ENCODE measurements at places on chromosomes 12 and 14.

DNA sequence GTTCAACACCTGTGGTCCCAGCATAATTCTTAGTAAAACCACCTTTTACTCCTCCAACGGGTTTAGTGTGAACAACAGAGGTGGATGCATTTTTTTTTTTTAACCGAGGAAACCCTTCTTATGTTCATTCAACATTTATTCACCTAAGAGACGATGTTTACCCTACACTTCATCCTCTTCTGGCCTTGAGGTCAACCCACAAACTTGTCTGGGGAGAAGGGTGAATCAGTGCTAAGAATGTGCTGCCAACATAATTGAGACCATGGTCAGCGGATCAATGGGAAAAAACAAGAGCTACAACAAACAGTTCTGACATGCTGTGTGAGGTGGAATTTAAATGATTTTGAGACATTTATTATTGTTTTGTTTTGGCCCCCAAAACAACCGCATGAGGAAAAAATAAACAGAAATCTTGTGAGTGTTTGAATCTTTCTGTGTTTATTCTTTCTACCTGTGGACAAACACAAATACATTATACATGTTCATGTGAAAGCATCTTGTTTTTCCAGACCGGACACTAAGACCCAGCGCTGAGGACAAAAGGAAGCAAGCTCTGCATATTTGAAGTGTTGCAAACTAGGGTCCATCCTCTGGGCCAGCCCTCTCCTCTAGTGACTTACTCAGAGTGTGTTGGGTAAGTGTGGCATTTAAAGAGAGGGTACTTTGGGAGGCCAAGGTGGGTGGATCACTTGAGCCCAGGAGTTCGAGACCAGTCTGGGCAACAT lies 5.1 kb upstream of the USP30 start:
- no peak for DNase-seq

GRCh38 chr12:111056618-111057521 lies 136.5 kb upstream of the MYL2 start:
- peak; percentile 53 for DNase-seq

DNA sequence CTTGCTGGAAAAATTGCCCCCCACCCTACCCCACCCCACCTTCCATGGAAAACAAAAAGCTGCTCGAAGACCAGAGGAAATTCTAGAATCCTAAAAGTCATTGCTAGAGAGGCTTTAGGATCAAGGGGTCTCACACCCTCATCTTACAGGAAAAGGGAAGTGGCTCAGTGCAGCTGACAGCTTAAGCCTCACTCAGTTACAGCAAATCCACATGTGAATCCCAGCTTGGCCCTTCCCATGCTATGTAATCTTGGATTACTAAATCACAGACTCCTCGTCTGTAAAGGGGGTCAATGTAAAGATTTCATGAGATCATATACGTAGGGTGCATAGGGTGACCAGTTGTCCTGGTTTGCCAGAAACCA lies 25.9 kb downstream of the CMKLR1 start:
- DNase-seq = no peak

DNA sequence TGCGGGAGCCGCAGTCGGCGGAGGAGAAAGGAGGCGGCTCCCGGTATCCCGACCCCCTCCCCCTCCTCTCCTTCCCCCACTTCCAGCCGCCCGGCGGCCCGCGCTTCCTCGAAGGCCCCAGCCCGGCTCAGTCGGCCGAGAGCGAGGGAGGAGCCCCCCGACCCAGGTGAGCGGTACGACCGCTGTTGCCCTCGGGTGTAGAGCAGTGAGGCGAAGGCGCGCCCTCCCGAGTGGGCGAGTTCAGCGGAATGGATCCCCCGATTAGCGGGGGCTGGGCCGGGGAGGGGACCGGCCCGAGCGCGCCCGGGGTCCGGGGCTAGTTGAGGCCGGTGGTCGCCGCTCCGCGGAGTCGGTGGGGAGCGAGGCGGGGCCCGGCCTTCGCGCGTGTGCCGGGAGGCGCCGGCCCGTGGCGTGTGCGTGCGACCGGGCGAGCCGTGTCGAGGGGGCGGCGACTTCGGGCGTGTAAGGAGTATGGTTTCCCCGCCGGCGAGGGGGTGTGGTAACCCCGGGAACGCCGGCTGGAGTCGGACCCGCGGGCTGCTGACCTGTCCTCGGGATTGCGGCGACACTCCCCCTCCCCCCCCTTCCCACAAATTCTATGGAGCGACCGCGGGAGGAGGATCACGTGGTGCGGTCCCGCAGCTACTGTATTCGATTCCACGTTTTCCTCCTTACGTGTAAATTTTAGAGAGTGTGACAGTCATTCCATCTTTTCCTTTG lies 501 bp downstream of the RIMKLB start:
- DNase-seq = peak; percentile 29

DNA sequence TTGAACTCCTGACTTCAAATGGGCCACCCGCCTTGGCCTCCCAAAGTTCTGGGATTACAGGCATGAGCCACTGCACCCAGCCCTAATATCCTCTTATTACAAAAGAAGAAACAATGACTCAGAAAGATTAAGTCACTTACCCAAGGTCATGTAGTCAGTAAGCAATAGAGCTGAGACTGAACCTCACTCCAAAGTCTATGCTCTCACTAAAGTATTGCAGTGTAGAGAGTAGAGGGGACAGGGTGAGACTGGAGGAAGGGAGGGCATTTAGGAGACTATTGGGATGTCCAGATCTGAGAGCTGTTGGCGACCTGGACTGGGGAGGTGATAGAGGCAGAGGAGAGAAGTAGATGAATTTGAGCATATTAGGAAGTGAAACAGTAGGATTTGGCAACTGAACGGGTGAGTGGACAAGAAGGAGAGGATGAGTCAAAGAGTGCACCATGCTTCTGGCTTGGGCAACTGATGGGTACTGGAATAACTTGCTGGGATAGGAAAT lies 11.8 kb downstream of the P2RX7 start:
- DNase-seq = no peak

- DNase-seq = no peak
Observed at GRCh38 chr12:92473564-92473963, 229.2 kb upstream of the PLEKHG7 start.

DNA sequence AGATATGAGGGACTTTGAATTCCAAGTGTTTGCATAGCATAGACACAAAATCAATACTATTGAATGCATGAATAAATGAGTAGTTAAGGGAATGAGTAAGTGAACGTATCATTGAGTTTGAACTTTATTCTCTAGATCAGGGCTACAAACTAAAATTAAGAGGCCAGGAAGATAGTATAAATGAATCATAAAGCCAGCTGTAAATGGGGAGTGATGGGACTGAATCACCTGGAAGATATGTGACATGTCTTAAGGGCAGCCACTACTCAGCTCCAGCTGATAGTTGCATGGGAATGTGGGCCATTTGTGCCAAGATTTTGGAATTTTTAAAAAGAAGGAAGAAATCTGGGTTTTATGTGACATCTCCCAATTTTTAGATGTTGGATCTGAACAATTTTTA lies 229.9 kb downstream of the AKAP6 start:
- no peak for DNase-seq

DNA sequence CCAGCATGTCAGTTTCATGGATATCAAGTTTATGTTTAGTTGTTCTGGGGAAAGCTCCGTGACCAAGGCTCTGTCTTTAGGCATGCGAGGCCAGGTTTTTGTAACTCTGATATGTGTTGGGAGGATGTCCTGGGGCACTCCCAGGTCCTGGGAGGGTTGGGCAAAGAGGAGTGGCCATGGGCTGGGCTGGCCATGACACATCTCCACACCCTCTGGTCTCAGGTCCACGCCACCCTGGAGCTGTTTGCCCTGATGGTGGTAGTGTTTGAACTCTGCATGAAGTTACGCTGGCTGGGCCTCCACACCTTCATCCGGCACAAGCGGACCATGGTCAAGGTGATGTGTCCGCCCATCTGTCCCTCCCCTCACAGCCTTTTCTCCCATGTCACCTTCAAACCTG lies 46.4 kb downstream of the TPCN1 start:
- DNase-seq = no peak

GRCh38 chr14:43677581-43677980 lies 829.5 kb downstream of the FSCB start:
- no peak for DNase-seq

DNA sequence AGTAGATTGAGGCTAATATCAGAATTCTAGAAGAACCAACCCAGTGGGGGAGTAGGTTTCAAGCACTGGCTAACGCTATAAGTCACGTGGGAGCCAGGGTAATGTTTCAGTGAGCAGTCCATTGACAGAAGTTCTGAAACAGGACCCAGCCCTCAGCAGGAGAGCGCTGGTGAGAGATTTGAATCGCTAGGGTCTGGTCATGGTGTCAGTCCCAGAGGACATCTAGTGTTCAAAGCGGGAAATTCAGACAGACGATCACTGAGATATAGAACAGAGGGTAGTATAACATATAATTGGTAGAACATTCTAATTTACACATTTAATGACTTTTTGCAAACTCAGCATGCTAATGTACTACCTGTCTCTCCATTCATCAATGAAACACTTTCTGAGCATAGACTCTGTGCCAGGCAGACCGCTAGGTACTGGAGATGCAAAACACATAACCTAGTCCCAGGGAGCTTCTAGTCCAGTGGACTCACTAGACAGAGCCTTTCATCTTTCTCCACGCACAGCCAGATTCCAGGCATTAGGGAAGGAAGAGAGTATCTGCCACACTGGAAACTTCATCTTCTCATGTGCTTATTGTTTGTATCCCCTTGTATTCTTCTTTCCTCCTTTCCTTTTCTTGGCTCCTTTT lies 35.4 kb upstream of the RNASE3 start:
- DNase-seq = no peak

GRCh38 chr14:36805131-36805559 lies 143.5 kb downstream of the PAX9 start:
- no peak for DNase-seq

DNA sequence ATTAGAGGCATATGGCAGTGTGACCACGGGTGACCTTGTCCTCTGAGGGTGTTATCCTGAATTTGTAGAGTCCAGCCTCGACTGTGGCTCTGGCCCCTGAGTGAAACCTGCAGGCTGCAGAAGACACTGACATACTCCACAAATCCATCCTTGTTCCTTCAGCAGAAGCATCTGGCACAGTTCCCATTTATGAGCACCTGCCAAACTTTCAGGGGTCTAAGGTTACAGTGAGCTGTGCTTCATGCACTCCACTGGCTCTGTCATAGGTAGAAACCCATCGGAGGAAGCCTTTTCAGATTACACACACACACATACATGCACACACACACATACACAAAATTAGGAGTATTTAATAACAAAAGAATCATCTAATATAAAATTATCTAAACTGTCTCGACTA lies 13.6 kb upstream of the NUAK1 start:
- no peak for DNase-seq

GRCh38 chr12:5806371-5807089 lies 138.5 kb downstream of the ANO2 start:
- no peak for DNase-seq

GRCh38 chr12:88993651-88994050 lies 358.6 kb downstream of the DUSP6 start:
- DNase-seq = no peak

DNA sequence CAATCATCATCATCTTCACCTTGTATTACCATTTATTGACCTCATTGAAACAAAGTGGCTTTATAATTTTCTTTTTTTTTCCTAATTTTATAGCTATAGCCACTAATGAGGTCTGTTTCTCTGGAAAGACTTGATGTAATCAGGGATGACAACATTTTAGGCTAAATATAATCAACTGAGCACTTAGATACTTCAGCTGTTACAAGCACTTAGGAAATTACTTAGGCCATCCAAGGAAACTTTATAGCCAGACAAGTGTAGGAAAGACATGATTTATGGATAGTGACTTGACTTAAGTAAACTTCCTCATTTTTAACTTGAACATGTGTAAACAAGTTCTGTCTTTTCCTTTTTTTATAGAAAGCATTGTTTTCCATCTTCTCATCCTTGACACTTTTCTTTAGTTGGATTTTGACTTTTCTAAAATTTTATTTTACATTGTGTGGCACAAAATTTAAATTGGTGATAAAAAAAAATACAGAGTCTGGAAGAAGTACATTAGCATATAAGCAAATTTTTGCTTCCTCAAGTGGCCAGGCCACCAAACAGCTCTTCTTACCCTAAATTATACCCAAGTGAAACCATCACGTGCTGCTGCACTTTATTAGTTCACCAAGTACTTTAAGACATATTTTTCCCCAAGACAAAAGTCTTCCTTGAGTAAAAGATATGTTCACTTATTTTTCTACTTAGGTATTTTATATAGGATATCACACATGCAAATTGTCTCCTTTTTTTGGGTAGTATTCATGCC lies 15.1 kb downstream of the CPNE8 start:
- DNase-seq = no peak

- DNase-seq = no peak
Observed at GRCh38 chr12:68648179-68648578, 37.5 kb downstream of the RAP1B start.

- DNase-seq = no peak
Observed at GRCh38 chr12:102441077-102441596, 39.2 kb downstream of the IGF1 start.

DNA sequence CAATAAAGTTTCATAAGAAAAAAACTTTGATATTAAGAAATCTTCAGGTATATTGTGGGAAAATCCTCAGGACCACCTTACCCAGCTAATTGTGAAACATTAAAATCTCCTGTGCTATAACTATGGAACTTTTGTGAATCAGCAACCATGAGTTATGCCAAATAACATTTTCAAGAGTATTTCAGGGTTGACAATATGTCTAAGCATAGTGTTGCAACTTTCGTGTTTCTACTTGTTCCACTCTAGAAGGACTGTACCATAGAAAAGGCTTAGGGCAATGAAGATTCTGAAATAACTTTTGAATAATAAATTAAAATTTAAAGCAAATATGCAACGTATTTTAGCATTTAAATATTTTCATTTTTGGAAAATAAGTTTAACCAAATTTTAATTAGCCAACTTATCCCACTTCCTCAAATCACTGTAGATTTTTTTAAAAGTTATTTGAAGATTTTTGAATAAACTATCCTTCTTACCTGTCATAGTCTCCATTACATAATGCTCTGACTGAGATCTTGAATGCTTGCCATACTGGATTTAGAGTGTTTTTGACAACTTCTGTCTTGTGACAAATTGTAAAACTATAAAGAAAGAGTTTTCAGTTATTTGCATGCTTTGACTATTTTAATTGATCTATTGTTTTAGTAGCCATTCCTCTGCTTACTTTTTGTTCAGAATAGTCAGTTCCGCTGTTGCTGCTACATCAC lies 143.6 kb downstream of the CPNE8 start:
- DNase-seq = no peak

DNA sequence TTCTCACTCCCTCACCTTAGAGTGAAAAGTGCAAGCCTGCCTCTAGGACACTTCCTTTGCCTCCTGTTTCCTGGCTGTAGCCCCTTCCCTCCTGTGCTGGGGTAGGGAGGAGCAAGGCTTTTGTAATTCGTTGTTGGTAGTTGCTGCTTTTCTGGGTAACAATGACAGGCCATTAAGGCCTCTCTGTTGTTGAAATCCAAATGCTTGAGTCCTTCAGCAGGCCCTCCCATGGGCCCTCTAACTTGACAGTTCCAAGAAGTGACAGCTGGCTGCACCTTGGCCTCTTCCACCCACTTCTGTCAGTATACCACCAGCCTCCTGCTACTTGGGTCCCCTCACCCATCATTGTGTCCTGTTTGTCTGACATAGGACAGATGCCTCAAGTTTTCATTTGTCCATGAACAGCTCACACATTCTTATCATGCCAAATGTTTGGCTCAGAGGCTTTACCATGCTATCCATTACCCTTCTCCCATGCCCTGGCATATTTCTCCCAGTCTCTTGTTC lies 103.7 kb upstream of the PDE3A start:
- DNase-seq = no peak
